Hematopoietic multipotent progenitor cell treated with erythropoietin and hydrocortisone succinate and interleukin-3 and kit ligand, for 6 days (in vitro differentiated cells): ENCODE measurements at places on chromosomes 7 and 10.

- no peak for DNase-seq
Measured at GRCh38 chr10:17113889-17114540, 15.6 kb downstream of the CUBN start.

- DNase-seq = no peak
Measured at GRCh38 chr10:124756156-124756903, 12.2 kb upstream of the FAM53B start.

GRCh38 chr10:14904316-14904732 lies 25.7 kb downstream of the SUV39H2 start:
- DNase-seq = peak; percentile 77

GRCh38 chr10:90856261-90856660 lies 1.6 kb downstream of the HTR7 start:
- no peak for DNase-seq

GRCh38 chr7:132009778-132010177 lies 453.4 kb upstream of the PODXL start:
- DNase-seq = no peak

DNA sequence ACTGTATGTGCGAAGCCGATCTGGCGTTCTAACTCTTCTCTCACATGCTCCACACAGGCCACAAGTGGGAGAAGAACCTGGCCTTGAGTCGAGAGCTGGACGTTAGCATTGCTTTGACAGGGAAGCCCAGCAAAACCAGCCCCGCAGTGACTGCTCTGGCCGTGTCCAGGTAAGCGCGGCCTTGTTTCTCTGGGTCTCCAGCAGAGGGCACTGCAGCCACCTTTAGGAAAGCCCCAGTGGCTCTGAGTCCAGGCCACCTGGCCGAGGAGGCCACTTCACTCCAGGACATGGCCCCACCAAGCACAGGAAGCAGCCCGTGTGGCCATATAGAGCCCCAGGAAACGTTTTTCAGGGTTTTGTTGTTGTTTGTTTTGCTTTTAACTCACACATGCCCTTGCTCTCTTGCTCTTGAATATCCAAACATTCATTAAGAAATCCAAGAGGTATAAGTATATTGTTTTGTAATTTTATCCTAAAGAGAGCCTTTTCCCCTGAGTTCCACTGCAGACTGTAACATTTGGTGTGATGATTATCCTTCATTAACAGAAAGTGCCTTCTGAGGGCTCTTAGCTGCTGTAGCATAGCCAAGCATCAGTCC lies 41.8 kb upstream of the LRRC18 start:
- peak; percentile 70 for DNase-seq

GRCh38 chr10:113222207-113222606 lies 272.2 kb downstream of the TCF7L2 start:
- DNase-seq = no peak

- DNase-seq = no peak
Measured at GRCh38 chr7:116673457-116673865, 1.5 kb downstream of the MET start.

GRCh38 chr7:147296986-147297385 lies 1180.4 kb downstream of the CNTNAP2 start:
- no peak for DNase-seq

GRCh38 chr7:33466203-33466602 lies 336.8 kb downstream of the BBS9 start:
- no peak for DNase-seq

- no peak for DNase-seq
Measured at GRCh38 chr10:110490640-110491039, 7.1 kb upstream of the DUSP5 start.

DNA sequence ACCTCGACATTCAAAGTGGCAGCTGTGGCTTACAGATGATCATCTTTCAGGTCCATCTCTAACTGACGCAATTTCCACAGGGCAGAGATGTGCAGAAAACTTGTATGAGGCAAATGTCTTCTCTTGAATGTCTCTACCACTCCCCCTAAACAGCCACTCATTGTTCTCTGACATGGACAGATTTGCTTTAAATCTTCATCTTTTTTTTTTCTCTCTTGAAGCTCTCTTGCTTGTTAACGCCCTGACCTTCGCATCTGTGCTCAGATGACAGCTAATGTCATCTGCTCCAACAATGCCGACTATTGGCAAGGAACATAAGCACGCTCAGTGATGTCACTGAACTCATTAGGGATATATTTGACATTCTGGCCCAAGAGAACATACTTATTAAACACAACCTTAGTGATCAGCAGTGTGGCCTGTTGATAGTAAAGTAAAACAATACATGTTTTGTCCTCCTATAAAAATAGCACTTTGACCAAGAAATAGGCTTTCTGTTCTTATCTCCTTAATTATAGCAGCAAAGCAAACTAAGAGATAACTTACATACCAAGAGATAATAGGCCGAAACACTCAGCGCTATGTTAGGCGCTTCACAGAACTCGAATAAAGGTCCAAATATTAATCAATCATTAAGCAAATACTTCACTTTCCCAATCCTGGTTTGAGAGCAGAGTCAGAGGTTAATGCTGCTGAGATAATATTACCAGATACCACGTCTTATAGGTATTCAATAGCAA lies 583.5 kb downstream of the PARD3 start:
- no peak for DNase-seq

DNA sequence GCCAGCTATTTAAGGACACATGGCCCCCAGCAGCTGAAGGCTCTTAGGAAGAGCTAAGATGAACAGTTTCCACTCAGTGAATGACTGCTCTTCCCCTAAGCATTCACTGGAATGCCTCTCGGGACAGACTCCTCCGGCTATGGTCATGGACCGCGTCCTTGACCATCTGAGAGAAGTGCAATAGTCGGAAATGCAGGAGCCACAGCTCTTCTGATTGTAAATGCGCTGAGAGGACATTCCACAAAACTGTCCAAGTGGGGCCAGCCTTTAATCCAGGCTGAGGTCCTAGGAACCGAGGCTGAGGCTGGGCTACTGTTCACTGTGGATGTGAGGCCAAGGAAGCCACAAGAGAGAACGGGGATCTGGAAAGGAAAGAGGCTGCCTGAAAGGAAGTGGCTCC lies 162.0 kb upstream of the TMEM72 start:
- DNase-seq = no peak

DNA sequence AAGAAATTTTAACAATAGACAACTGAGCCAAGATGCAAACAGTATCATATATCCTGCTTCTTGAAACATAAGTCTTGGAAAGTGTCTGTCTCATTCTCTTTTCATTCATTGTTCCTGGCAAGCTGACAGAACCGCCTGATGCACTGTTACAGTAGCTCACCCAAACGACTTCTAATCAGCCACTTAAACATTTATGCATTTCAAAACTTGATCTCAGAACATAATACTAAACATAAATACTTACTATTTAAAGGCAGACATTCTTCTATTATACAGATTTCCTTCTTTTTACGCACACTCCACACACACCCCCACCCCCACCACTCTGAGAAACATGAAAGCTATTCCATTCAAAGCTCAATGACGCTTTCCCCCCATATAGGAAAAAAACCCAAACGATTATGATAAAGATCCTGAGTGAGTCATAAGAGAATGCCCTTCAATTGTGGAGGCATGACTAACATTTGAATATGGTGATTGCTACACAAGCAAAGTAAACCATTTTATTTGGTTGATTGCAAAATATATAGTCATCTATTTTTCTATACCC lies 30.5 kb downstream of the SHTN1 start:
- no peak for DNase-seq

GRCh38 chr7:88395715-88396114 lies 89.0 kb upstream of the STEAP4 start:
- DNase-seq = peak; percentile 72

DNA sequence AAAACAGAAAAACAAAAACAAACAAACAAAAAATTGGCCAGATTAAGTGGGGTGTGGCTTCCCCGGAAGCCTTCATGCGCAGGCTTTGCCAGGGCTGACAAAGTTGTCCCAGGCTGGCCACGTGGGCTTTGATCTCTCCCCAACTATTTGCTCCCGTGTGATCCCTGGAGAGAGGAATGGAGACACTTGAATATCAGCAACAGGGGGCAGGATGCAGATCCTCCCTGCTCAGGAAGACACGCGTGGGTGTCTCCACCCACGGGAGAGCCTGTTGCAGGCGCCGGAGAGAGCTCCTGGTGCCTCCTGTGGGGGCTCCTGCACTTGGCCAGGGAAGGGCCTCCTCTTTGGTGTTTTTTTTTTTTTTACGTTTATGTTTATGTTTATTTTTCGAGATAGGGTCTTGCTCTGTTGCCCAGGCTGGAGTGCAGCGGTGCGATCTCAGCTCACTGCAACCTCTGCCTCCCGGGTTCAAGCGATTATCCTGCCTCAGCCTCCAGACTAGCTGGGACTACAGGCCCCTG lies 19.0 kb downstream of the TRIM56 start:
- no peak for DNase-seq

DNA sequence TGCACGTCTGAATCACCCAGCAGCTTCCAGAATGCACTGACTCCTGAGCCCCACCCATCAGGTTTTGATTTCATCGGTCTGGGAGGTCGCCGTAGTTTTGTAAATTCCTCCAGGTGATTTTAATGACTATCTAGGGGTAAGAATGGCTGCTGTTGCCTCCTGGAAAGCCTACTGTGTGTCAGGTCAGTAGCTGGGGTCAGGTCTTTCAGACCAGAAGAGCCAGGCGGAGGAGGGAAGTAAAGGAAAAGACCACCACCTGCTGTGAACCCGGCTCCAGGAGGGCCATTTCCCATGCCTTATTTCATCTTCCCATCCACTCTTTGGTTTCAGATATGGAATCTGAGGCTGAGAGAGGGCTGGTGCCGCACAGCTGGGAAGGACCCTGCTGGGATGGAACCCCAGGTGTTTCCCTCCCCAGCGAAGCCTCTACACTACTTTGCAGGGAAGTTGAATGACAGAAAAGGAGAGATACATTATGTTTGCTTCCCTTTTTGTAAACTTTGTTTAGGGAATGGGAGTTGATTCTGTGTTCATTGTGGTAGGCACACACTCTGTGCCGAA lies 19.8 kb downstream of the ADAMTS14 start:
- no peak for DNase-seq

GRCh38 chr7:92799446-92800211 lies 36.7 kb downstream of the CDK6 start:
- DNase-seq = no peak

GRCh38 chr10:78729800-78730199 lies 339.0 kb upstream of the ZMIZ1 start:
- peak; percentile 41 for DNase-seq

- DNase-seq = no peak
Measured at GRCh38 chr7:45575501-45576248, 1.5 kb downstream of the ADCY1 start.

DNA sequence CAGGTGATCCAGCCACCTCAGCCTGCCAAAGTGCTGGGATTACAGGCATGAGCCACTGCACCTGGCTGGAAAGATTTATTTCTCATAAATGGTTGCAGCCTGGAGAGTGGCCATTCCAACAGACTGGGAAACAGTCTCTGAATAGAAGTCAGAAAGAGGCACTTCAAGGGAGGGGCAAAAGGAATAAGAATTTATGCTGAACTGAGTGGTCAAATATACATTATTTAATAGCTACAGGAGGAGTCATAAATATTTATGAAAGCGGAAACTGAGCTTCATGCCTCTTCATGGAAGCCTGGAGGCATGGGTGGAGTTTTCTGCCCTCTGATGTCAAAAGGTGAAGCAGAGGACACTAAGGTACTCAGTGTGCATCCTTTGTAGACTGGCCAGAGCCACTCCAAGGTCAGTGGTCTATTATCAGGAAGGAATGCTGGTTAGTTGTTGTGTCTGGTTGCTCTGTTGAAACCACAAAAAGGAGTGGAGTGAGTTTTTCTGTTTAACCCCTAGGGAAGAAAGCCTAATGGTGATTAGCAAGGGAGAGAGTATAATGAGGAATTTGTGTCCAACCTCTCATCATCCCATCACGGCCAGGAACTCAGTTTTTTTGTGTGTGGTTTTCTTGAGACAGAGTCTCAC lies 9.3 kb upstream of the NRBF2 start:
- no peak for DNase-seq

DNA sequence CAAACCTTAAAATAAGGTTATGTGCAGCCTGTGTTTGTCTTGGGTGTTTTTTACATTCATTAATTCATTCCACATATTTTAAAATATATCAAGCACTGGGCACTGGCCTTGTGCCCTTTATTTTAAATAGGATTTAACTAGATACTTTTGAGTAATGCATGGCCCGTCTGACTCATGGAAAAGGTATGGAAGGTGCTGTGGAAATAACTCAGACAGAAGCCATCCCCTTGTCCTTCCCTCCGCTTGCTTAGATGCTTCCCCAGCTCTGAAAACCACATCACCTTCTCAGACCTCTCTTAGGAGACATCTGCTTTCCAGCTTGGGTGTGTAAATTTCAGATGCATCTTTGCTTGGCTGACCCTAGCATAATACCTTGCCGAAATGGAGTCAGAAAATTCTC lies 30.5 kb downstream of the SLC18A2 start:
- DNase-seq = no peak

GRCh38 chr10:86410542-86411124 lies 44.0 kb upstream of the GRID1 start:
- no peak for DNase-seq
